DMS53 (cell line): ENCODE measurements at places on chromosomes 6 and 20.

DNA sequence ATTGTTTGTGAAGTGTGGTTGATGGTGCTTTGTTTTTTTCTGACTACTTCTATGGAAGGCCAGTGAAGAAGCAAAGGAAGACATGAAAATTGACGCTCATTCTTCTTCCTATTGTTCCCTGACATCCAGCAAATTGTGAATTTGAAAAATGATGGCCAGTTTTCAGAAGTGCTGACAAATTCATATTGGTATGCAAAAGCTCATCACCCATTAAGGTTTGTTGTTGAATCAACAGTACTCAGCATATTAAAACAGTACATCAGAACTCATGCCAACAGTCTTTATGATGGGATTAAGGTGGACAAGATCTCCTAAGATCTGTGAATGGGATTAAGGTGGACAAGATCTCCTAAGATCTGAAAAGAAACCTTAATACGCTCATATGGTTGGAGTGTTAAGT, 1.0 kb upstream of the MTG2 start:
- DNase-seq, result peak; percentile 29

DNA sequence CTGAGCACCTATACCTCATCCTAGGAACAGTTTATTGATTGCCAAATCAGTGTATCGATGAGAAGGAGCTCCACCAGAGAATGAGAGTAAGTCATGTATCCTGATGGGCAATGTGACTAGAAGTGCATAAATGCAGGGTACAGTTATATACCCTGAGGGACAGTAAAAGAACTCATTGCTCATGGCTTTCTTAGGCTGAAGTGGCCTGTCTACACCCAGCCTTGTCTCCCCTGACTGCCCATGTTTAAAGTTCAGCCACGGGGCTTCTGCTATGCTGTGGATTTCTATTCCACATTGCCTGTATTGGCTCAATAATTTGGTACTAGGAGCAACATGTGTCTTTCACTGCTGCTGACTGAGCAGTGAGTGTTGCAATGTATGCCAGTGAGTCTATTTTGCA, 400.4 kb upstream of the IMPG1 start:
- no peak for DNase-seq

DNA sequence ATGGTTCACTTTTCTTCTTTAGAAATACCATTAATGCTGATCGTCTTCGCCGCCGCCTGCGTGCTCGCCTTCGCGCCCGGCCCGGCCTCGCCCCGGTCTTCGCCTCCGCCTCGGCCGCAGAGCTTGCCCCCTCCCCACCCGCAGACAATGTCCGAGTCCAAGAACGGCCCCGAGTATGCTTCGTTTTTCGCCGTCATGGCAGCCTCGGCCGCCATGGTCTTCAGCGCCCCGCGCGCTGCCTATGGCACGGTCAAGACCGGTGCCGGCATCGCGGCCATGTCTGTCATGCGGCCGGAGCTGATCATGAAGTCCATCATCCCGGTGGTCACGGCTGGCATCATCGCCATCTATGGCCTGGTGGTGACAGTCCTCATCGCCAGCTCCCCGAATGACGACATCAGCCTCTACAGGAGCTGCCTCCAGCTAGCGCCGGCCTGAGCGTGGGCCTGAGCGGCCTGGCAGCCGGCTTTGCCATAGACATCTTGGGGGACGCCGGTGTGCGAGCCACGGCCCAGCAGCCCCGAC, 4.8 kb upstream of the PRPH2 start:
- DNase-seq, result peak; percentile 61

DNA sequence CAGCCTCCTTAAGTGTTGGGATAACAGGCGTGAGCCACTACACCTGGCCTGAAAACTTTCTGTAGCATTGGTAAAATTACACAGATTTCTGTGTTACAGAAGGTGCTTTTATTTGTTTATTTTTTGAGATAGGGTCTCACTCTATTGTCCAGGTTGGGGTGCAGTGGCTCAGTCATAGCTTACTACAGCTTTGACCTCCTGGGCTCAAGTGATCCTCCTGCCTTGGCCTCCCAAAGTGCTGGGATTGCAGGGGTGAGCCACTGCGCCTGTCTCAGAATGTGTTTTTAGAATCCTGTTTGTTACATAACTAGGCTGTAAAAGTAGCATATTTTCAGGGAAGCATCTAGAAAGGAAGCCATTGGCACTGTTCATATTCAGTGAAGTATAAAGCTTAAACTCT, 16.9 kb upstream of the BLTP3A start:
- DNase-seq, result no peak

- DNase-seq, result no peak
These were observed 13.9 kb upstream of the VAPB start for GRCh38 chr20:58374906-58375758.

- peak; percentile 43 for DNase-seq
These were observed 45.1 kb downstream of the ADGRF1 start for GRCh38 chr6:46996860-46997641.

DNA sequence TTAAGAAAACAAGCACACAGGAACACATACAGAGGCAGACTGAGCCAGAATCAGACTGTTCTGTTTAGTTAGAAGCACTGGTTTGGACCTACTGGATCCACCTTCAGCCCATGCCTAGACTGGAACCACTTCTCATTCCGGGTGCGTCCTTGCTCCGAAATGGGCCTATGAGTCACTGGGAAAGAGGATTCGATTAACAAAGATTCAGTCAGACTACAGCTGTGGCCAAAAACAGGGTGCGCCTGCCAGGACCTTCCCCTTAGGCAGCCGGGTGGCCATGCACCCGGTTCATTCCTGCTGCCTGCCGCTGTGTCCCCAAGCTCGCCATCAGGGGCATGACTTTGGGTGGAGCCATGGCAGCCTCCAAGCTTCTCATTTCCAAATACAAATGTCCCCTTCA, 14.5 kb upstream of the KCNK5 start:
- no peak for DNase-seq

DNA sequence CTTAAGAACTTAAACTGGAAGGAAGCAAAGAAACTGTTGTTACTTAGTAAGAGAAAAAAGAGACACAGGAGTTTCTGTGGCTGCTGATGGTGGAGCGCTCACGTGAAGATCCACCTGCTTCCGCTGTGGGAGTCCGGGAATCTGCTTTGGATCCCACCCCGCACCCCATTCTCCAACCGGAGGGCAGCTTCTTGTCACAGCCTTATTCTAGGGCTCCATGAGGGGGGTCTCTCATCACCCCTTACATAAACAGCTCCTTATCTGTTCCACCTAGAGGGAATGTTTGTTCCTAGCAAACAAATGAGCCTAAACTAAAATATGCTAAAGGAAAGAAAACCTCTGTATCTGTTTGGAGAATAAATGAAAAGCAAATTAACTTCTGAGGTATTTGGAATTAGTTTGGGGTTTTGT, 280.5 kb downstream of the QKI start:
- no peak for DNase-seq

DNA sequence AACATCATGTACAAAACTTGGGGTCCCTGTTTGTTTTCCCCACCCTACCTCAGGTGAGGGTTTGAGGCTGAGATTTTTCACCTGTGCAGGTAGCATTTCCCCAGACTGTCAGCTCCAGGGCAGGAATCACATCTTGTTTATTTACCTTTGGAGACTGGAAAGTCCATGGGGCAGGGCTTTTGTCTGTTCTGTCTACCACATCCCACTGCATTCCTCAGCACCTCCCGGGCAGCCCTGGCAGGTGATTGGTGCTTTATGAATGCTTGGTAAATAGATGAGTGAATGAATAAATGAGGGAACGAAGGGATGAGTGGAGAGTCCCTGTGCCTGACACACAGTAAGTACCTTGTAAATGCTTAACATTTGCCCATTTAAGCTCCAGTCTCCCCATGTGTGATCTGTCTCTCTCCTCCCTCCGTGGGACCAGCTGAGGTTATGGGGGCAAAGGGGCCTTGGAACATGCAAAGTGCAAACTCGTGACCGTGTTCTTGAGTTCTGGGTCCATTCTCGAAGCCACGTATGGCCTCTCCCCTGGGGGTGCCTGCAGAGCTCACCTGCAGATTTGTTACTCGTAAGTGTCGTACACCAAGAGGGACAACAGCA, 69.7 kb upstream of the PMEPA1 start:
- DNase-seq, result no peak

DNA sequence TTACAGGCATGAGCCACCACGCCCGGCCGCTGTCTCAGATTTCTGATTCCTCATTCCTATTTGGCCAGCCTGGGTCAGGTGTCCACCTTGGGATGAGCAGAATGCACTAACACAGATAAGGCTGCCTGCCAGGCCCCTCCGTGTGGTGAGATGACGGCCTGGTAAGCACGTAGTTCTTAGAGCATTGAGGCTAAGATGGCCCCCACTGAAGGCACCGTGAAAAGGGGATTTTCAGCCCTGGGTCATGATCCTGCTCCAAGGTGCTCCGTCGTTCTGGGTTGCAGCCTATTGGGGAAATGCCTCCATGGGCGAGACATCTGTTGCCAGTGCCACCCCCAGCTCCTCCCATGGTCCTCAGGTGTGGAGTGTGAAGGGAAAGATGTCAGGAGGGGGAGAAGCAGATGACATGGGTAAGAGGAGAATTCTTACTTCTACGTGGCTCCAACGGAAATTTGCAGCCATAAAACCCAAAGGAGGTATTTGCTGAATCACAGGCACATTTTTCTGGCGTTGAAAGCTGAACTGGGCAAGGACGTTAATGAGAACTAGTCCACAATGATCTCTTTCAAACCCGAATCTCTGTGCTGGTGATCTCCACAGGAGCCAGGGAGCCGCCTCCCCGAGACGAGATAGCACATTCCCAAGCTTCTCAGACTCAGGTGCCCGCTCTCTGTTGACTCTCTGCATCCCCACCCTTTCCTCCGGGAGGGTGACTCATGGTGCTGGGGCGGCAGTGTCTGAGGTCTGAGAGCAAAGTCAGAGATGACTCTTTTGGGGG, 34.0 kb upstream of the BMP6 start:
- DNase-seq, result peak; percentile 60
